ENCODE measurements at places on chromosomes 1 and 21.

DNA sequence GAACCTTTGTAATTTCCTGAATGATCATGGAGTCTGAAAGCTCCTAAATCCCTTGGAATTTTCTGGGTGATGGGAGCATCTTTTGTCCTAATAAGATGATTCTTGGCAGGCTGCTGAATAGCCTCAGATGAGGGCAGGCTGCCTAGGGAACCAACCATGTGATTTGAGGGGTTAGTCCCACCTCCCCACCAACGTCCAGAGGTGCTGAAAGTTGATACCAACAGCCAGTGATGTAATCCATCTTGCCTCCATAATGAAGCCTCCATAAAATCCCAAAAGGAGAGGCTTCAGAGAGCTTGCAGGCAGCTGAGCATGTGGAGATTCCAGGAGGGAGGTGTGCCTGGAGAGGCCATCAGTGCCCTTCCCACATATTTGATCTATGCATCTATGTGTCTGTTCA is 43.7 kb downstream of the GTF2B start:
- no peak for DNase-seq

DNA sequence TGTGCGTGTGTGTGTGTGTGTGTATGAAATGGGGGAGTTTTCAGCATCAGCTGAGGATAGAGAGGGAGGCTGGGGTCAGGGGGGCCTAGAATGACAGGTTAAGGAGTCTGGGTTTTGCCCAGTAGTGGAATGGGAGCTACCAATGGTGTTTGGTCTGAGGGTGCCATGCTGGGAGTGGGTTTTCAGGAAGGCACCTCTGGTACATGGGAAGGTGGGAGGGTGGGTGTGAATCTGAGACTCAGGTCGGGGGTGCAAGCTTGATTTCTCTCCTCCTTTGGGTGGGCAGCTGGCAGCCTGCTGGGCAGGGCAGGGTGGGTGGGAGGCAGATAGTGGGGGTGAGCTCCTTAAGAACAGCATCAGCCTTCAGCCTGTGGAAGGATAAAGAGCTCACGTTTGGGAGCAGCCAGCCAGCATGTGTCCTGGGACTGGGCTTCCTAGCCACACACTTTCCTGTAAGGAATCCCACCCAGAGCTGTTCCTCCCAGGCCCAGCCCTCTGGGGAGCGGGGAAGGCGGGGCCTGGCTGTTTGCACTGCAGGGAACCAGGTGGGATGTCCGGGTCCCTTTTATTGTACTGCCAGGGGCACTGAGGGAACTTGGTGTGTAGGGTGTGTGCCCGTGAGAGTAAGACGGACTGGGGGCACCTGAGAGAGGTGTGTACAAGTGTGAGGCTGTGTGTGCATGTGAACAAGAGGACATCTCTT is 152.8 kb downstream of the FOXD2 start:
- DNase-seq, result no peak

- DNase-seq, result no peak
Measured at GRCh38 chr1:246333855-246334254, 173.2 kb downstream of the SMYD3 start.

- DNase-seq, result no peak
Measured at GRCh38 chr1:153848805-153849204, 73.6 kb downstream of the SLC27A3 start.

DNA sequence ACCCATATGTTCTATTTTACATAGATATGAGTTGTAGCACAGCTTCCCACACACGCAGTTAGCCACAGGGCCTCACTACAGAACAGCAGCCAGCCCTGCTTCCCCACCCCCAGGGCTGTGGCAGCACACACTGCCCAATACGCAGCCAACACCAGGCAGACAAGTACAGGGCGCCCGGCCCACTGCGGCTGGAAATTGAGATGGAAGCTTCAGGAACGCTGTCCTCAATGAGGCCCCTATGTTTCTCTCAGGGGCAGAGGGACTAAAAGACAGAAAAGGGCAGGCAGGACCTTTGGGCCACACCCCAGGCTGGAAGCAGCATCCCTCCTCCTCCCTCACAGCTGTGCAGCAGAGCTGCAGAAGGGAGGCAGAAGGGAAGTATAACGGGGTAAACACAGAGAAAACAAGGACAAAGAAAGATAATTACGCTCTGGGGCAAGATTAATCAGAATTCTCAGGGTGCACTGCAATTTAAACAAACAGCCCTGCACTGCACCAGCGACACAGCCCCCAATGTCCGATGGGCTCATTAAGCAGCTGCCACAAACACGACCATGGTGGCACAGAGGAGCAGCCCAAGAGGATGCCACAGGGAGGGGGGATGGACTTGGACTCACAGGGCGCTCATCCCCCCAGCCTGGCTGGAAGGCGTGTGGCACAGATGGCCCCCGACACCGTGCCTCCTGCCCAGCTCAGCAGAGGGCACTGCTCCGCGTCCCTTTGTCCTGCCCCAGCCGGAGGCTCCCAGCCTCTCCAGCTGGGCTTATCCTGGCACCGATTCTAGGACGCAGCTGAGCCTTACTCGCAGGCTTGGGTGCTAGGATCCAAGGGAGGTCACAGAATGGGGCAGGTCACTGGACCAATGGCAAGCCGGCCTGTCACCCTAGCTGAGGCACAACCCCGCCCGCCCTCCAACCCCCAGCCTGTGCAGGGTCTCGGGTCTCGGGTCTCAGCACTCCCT is 14.2 kb downstream of the WDR4 start:
- DNase-seq, result no peak

DNA sequence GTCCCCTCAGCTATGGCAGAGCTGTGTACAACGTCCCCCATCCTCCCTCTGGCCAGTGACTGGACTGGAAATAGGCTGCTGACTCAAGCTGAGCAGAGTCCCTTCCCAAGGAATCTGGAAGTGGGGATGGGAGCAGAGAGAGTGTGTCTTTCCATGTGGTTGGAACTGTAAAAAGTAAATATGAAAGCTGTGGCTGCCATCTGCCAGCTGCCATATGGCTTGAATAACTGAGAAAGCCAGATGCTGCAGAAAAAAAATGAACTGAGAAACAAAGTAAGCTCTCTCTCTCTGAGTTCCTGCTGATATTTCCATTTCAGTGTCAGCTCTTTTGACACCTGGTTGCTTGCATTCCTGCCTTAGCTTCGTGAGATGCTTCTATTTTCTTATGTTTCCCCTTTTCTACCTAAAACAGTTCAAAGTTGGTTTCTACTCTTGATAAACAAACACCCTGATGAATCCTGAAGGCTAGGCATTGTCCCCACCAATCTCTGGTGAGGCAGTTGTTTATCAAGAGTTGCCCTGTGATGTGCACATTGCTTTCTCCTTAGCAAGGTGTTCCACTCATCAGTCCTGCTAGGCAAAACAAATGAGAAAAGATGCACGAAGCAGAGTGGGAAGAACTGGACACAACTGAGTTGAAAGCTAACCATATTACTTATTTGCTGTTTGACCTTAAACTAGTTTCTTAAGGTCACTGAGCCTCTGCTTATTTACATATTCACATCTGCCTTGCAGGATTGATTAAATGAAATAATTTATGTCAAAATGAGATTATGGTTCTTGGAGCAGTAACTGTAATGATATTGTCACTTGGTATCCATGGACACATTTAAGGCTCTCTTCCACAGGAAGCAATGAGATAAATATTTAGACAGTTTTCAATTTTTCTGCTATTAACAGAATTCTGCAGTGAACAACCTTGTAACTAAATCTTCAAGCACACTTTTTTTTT is 16.6 kb upstream of the DR1 start:
- no peak for DNase-seq

GRCh38 chr1:215911406-215911968 is 344.4 kb downstream of the KCTD3 start:
- DNase-seq, result no peak

DNA sequence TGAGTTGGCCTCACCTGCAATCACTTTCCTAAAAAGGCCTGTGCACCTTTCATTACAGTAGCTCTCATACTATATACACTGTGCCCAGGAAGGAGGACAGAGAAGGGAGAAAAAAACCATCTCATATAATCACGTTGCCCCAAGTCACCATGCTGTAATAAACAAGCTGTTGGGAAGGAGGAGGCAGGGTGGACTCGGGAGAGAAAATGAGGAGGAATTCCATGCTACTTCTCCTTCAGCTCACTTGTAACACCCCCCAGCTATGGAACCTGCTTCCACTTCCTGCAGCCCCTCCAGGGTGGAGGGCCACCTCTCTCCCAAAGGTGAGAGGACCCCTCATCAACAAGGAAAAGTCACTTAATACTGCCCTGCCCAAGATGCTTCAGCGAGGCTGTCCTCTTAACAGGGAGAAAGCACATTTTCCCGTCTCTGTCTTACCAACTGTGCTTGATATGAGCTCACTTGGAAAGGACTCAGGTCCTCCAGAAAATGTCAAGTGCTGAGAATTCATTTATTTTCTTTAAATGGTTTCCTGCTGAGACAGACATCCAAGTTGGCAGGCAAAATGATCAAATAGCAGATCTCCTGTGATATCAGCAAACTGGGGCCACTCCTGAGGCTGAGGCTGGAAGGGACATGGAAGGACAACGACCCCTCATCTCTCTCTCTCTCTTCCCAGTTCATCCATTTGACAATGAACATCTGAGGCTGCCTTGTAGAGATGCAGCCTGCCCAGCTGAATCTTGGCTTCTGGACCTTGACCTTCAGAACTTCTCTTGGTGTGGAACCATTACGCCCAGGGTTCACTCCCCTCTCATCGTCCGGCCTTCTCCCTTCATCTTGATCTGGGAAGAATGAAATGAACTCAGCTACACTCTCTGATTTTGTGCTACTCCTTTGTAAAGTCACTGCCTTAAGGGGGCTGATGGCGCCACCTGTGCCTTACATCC is 54.0 kb downstream of the CAPN9 start:
- DNase-seq, result no peak

GRCh38 chr21:25949701-25950100 is 214.9 kb downstream of the GABPA start:
- DNase-seq, result no peak

DNA sequence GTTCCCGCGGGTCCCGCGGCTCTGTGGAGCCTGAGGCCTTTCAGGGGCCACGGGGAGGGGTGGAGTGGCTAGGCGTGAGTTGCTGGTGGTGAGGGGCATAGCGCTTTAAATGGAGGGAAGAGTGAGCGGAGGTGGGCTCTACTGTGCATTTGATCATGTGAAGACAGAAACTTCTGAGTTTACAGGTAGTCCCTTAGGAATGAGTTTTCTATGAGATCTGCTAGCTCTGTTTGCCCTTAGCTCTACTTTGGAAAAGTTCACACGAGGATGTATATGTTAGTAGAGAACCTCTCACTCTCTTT is 593 bp downstream of the ST6GALNAC3 start:
- DNase-seq, result no peak

- no peak for DNase-seq
Measured at GRCh38 chr1:206883160-206883559, 14.1 kb upstream of the IL24 start.

DNA sequence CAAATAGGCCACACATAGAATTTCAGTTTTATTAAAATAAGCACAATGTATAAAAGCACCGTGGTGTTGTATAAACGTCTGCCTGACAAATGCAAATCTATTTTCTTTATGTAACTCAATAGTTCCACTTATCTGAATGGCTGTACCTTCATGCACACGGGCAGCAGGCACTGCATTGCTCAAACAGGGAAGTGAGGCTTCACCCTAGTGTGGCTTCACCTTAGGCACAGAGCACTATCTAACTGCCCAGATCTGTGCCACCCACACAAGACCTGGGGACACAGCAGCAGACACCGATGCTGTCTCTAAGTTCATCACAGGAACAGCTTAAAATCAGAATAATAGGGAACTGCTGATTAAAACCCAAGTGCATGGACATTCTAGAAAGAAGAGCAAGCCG is 6.0 kb upstream of the KNCN start:
- DNase-seq, result no peak

DNA sequence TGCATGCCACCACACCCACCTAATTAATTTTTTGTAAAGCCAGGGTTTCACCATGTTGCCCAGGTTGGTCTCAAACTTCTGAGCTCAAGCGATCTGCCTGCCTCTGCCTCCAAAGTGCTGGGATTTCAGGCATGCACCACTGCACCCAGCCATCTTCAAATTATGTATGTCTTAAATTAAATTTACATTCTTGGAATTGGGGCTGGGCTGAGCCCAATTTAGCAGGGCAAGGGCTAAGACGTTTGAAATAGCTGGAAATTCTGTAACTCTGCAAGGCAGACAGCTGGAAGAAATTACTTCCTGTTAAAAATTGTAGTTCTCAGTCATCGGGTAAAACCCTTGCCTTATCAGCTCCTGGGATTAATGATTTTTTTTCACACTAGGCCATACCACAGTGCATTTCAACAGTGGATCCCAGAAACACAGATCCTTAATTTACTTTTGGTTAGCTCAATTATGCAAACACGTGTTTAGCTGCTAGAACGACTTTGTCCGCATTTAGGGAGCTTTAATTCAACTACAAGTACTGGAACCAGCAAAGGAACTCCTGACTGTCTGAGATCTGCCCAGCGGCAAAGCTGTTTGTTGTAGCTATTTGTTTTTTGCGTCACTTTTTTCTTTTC is 83.3 kb downstream of the OLFML3 start:
- no peak for DNase-seq

DNA sequence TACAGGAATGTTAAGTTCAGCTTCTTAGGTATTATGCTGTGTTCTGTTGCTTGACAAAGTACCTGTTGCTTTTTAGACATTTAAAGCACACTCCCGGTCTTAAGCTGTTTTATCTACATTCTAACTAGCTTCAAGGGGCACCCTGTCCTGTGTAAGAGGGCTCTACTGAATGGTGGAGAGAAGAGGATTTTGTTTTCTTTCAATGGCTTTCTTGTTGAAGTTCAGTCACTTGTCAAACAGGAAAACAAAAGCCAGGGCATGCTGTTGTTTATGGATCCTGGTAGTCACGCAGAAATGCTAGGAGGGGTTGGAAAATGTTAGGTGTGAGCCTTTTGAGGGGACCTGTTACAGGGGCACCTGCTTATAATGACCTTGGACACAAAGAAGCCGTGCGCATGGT is 30.7 kb downstream of the PGM1 start:
- no peak for DNase-seq

DNA sequence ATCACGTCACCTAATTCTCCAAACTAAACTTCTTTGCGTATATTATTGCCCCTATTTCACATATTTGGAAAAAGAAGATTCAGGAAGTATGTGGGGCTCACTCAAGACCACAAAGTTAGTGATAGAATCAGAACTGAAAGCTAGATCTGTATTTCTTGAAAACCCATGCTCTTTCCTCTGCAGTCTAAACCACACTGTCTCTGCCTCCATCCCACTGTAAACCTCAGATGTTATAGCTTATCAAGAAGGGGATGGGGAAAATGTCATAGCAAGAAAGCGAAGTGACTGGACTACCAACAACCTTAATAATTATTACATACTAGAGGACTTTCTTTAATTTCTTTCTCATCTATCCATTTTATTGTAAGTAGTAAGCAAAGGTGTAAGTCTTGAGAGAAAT is 257.7 kb upstream of the SGIP1 start:
- DNase-seq, result no peak

- DNase-seq, result no peak
Measured at GRCh38 chr1:238101923-238102322, 211.2 kb upstream of the ZP4 start.

- DNase-seq, result no peak
Measured at GRCh38 chr1:38064197-38064903, 17.8 kb upstream of the POU3F1 start.

Data from stimulated activated CD4-positive, alpha-beta T cell treated with anti-CD3 and anti-CD28 coated beads, Interleukin-1b, Interleukin-23, amount 100 ng/mL, for 4 hours (primary cell).